ENCODE measurements at places on chromosomes 11 and 22.

GRCh38 chr11:12411806-12412727 lies 34.7 kb downstream of the PARVA start:
- DNase-seq: peak; percentile 7

DNA sequence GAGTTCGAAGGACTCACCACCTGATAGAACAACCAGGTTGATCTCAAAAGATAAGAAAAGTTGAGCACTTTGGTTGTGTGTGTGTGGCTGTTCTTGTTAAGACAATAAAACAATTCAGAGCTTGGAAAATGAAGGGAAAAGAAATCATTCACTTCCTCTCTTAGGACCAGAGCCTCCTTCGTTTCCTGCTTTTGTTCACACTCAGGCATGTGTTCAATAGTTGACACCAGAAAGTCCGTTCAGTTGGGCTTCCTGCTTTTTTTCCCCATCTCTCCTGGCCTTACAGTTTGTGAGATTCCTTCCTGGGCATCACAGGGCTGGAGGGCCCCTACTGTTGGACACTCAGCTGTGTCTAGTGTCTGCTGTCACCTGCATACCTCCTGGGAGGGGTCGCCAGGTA lies 48.0 kb downstream of the TSPAN18 start:
- DNase-seq: no peak

DNA sequence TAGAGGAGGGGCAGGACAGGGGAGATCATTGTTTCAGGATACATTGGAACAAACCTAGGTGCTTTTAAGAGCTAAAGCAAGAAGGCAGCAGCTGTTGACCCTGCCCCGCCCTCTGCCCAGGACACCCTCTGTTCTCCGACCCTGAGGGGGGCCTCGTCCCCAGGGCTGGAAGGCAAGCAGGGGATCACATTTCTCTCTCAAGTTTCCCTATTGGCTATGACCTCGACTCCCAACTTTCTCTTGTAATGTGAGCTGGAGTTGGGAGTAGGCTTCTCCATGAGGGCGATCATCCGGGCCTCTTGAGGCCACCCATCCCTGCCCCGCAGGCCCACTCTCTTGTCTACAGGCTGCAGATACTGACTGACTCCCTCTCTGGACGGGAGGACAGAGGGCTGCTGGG lies 37.7 kb downstream of the DSCAML1 start:
- DNase-seq: no peak

- no peak for DNase-seq
These were observed 106.7 kb downstream of the MORC2 start for GRCh38 chr22:30861688-30862552.

DNA sequence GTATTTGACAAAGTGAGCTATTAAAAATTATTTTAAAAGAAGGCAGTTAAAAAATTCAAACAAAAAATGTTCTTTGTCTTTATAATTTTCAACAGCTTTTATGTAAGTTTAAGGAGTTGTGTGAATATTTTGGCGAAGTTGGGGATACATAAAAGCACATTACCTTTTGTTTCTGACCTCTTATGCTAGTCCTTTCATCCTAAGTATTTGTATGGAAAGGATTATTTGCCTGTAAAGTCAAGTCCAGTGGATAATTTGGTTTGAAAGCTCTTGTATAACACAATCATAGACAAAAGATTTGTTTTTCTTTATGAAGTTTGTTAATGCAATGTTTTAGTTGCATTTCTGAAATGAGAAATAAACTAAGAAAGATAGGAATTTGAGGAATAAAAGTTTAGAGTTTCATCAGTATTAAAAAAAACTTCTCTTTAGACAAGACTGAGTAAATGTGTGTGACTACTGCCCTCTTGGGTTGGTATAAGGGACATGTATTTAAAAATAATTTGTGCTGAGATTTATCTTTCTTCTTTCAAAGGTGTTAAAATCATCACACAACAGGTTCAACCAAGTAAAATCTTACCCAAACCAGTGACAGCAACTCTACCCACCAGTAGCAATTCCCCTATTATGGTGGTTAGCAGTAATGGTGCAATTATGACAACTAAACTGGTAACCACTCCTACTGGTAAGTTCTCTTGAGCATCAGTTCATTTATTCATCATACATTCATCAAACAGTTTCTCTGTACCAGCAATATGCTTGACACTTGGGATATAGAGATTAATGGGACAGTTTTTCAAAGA lies 68.2 kb downstream of the EMSY start:
- DNase-seq: no peak

GRCh38 chr11:9831122-9831521 lies 167.2 kb downstream of the SWAP70 start:
- DNase-seq: no peak

GRCh38 chr11:90846628-90847027 lies 623.8 kb upstream of the CHORDC1 start:
- no peak for DNase-seq

- DNase-seq: no peak
These were observed 41.1 kb downstream of the PHF21B start for GRCh38 chr22:44968736-44969135.

- DNase-seq: no peak
These were observed 20.2 kb upstream of the IL17RA start for GRCh38 chr22:17064498-17065100.

- no peak for DNase-seq
These were observed 267.3 kb upstream of the MPPED2 start for GRCh38 chr11:30853439-30853838.

DNA sequence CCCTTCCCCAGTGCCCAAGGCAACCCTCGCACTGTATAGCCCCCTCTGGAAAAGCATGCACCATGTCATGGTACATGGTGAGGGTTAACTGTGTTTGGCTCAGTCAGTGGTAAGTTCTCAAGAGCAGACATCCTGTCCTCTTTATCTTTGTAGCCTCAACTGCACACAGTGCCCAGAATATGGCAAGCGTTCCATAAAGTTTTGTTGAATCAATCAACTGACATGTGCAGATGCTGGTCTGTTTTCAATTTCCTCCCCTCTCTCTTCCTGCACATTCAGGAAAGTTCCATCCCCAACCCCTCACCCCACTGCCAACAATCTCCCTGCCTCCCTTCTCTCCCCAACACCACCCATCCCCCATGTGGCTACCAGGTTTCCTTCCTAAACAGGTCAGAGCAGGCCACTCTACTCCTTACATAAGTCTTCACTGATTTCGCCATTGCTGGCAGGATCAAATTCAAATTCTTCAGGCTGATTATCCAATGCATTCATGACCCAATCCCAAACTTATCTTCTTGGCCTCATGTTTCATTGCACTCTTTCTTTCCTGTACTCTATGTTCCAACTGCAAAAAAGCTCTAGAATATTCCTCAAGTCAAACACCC lies 15.5 kb upstream of the TMPRSS5 start:
- DNase-seq: no peak

GRCh38 chr22:35425971-35426800 lies 26.2 kb downstream of the MCM5 start:
- DNase-seq: no peak

DNA sequence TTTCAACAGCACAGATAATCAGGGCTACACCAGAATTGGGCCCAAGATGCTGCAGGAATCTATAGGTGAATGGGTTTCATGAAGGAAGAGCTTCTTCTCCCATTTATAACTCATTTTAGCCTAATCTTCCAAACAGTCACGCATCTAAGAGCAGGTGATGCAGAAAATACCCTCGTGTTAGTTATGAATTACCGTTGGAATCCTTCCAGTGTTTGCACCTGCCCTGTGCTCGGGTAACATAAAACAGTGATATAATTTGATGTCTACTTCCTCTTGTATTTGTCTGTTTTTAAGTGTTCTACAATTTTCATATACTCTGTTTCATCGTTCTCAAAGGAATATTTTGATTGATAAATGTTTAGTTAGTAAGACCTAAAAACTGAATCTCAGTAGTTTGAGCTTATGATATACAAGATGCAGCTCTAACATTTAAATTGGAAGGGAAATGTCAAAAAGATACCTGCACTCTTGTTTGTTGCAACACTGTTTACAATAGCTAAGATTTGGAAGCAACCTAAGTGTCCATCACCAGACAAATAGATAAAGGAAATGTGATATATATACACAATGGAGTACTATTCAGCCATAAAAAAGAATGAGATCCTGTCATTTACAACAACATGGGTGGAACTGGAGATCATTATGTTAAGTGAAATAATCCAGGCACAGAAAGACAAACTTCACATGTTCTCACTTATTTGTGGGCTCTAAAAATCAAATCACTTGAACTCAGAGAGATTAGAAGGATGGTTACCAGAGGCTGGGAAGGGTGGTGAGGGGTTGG lies 42.1 kb downstream of the PPARA start:
- DNase-seq: no peak

GRCh38 chr11:1323774-1324173 lies 14.3 kb upstream of the TOLLIP start:
- DNase-seq: no peak

- no peak for DNase-seq
These were observed 304.2 kb downstream of the RAB38 start for GRCh38 chr11:87871056-87871455.

DNA sequence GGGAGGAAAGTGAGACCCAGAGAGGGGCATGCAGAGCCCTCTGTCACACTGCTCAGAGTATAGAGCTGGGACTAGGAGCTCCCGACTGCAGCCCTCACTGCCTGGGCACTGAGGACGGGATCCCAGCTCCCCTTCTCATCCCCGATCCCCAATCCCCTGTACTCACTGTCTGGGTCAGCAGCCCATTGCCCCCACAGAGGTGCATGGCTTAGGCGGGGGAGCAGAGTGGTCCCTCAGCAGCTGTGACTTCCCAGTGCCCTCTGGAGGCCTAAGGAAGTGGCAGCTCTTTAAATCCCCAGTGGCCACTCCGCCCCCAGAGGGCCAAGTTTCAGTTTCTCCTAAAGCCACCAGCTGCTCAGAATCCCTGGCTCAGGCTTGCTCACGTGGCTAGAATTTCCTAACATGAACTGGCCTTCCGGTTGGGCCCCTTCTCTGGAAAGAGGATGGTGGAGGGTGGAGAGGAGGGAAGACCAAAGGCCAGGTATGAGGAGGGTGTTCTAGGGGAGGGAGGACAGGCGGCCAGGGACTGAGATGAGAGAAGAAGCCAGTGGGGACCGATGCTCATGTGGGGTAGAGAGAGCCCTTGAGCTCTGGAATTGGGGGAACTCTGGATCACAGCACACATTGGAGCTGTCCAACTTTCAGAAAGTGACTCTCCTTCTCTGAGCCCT lies at the start of gene BATF2:
Gene BATF2, minus strand, starts transcription at position 262 of the 671 bp plus-strand sequence. Its CDS starts 57 bp downstream, at position 205.
- no peak for DNase-seq

DNA sequence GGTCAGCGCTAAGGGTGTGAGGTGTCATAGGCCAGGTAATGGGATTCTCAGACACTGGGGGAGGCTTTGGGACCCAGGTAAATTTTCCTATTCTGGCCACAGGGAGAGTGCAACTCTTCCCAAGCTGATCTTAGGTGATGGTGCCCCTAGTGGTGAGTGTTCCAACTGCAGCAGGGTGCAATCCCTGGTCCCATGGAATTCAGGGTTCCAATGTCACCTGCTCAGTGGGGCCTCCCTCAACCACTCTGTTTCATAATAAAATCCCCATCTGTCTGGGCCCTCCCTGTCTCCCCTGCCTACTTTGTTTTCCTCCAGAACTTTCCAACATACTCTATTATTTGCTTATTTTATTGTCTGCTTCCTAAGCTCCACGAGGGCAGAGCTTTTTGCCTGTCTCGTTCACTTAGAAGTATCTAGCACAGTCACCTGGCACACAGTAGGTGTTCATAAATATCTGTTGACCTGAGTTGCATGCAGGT lies 2.9 kb upstream of the SGSM1 start:
- DNase-seq: peak; percentile 17

DNA sequence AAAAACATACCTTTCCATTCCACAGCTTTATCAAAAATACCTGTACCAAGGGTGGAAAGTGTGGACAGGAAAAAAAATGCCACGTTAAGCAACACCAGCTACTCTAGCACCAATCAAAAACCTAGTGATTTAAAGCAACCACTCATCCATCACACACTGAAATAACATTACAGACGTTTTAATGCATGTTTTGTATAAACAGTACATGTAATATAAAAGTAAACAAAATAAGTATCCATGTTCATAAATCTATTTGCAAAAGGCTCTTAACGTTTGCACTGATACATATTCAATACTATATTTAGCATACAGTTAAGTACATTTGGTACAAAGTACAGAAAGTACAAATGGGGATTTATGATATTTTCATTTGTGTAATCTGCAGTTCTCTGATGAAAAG lies 38.7 kb downstream of the CHKA start:
- DNase-seq: no peak
